Fibroblast of skin of right biceps (primary cell): ENCODE measurements at places on chromosomes 2 and 18.
A peak's percentile ranks its signal among the peaks of the same experiment; 100 is the strongest.

GRCh38 chr2:127012868-127013267, 94.1 kb downstream of the BIN1 start:
- DNase-seq = no peak

DNA sequence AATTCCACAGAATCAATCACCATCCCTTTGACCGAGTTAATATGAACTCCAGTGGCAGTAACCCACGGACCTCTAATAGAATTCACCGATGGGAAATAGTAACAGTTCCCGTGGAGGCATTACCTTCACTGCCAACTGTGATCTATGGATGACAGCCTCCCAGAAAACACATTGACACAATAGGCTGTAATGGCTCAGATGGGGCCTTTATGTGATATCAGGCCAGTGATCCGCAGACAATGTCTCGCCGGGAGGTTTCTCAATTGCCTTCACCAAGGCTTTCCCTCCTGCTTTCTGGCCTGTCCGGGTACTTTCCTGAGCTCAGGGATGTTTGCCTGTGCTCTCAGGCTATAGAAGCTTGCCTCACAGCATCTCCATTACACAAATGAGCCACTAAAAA, 34.4 kb upstream of the KLF7 start:
- DNase-seq = no peak

GRCh38 chr2:239385096-239386000, 15.5 kb downstream of the HDAC4 start:
- DNase-seq = no peak

GRCh38 chr2:46193855-46194254, 103.4 kb upstream of the EPAS1 start:
- no peak for DNase-seq

DNA sequence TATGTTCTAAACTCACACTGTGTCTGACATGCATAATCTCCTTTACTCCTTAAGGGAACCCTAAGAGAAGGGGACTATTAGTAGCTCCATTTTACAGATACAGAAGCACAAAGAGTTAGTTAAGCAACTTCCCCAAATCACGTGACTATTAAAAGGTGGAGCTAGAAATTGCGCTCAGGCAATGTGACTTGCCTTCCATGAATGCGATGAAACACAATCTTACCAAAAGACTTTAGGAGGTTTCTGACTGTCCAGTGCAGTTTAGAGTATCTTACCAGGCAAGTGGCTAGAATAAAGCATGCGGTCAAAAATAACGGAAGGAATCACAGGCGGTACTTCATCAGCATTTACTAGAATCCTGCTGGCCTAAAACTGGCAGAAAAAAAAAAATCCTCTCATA, 70.4 kb downstream of the ZNF521 start:
- no peak for DNase-seq

- DNase-seq = peak; percentile 98
These were observed 96.8 kb downstream of the PRKCE start for GRCh38 chr2:45748239-45748638.

GRCh38 chr2:98869272-98869641, 66.8 kb downstream of the CRACDL start:
- no peak for DNase-seq

DNA sequence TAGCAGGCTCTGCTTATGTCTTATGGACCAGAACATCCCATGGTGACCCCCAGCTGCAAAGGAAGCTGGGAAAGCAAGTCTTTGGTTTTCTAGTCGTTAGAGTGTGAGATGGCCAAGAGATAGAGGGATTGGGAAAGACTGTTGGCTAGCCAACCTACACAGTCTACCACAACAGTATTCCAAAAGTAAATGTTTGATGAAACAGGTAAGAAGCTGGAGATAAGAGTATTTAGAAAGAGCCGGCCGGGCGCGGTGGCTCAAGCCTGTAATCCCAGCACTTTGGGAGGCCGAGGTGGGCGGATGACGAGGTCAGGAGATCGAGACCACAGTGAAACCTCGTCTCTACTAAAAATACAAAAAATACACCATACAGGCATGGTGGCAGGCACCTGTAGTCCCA, 124.4 kb downstream of the GALNT1 start:
- DNase-seq = no peak

DNA sequence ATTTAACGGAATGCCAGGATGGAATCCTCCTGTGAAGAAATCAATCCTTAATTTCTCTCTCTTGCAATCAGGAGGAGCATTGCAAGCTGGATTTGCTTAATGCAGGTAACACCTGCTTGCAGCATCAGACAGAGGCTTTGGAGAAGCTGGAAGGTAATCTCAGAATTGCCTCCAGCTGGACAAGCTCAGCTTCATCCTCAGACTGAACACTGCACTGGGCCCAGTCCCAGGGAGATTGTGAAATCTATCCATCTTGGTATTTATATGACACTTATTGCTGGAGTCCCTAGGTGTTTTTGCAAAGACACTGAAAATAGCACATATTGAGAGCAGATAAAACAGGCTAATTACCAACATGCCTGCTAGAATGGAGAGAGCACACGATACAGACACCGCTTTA, 179.4 kb upstream of the SESTD1 start:
- DNase-seq = peak; percentile 30

DNA sequence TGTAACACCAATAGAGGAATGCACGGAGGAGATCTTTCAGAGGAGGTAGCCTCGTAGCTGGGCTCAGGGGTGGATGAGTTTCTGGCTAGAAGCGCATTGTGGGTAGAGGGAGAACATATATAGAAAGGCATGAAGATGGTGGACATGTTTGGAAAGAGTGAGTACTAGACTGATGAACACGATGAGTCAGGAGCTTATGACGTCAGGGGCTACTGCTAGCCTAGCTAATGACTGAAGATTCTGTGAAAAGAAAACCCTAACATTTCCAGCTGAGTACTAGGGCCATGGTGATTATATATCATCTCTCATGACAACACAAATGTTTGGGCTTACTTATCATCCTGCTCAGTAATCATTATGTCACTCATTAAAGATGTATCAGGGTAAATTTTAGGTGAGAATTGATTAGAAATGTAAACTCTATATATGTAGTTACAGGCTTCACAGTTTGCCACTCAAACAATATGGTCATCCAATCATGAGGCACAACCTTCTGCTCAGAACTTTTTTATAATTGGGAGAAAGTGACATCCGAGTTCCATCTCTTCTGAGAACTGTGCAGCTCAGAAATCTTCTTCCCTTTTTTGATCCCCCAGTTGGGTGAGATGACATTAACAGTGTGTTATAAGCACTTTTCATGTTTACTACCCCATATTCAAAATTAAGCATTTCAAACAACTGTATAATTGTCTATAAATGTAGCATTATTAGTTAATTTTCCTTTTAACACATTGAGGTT, 22.2 kb upstream of the IL1RN start:
- DNase-seq = peak; percentile 79

DNA sequence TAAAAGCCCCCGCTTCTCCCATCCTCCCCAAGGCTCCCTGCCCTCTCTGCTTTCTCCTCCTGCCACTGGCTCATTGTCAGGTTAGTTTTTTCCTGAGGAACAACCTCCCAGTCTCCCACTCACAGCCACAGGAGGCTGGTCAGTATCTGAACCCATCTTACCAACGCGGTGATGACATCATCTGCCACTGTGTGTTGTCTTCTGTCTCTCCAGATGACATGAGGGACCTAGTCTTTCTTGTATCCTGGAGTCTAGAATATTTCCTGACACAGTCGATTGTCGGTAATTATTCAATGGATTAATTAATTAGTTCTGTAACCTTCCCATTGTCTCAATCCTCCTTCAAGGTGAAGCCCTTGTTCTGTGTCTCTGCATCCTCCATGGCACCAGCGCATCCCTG, 290.2 kb downstream of the GALR1 start:
- DNase-seq = no peak

DNA sequence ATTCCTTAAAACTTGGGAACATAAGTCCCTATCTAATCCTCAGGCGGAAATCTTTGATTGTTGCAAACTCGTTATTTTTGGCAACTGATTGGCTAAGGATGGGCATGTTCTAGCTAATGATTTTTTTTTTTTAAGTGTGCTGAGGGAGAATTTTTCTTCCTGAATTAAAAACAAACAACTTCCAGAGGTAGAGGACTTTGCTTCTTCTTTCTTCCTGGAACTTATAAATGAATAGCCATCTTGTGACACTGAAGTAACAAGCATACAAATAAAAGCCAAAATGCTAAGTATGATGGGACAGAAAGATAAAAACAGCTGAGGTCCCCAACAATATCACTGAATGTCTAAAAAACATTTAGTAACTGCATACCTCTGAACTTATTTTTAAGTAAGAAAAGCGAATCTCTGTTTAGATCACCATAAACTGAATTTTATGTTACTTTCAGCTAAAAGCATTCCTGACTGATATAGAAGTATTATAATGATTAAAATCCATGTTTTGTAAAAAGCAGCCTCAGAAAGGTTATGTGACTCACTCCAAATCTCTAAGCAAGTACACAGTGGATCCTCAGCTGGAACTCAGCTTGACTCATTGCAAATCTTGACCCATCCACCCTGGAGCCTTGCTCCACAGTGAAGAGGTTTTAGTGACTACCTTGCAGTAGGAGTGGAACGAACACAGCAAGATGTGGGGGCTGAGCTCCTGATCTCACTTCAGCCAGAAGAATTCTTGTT, 344.4 kb downstream of the CLIP4 start:
- peak; percentile 81 for DNase-seq

DNA sequence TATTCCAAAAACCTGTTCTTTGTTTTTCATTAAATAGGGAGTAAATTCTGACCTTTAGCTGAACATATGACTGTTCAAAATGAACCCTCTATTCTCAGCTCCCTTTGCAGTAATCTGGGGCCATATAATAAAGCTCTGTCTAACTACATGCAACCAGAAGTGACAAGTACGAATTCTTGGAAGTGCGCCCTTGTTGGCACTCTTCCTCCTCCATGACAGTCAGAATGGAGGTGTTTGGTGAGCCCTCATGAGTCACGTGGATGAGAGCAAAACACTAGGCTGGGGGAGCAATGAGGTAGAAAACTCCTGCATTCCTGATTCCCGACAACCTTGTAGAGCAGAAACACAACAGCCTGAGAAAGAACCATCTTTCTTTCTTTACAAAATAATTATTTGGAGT, 552.9 kb downstream of the FBXO15 start:
- DNase-seq = peak; percentile 28

DNA sequence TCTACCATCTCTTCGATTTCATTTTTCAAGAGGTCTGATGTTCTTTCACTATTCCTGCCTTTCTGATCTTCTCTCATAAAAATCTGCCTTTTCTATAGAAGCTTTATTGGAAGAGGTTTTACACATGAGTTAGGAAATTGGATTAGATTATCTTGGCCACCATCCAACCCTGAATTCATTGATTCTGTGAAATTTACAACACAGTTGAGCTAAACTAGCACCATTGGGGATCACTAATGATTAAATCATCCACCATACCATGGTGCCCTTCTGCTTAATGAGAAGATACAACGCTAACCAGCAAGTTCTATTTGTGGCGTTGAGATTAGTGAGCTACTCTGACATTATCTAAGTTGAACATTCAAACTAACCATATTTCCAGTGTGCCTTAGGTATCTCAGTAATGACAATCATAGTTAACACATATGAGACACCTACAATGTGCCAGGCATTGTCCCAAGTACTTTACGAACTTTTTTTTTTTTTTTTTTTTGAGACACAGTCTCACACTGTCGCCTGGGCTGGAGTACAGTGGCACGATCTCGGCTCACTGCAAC, 17.3 kb upstream of the LBH start:
- DNase-seq = no peak

DNA sequence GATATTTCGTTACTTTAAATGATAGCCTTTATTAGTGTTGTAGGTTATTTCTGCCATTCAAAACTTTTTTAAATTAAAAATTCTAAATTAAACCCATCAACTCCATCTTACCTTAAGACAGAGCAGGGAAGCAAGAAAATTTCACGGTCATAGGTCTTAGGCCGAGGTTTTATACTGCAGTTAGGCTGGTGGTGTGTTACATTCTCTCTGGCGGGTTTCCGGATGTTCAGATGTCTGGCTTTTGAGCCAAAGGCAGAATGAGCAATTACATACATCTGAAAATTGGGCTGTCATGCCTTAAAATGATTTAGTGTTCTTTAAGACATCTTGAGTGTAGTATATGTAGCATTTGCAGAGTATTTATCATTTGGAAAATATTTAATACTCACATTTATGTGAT, 27.9 kb downstream of the GLS start:
- DNase-seq = peak; percentile 40

GRCh38 chr18:74399091-74399887, 57.8 kb downstream of the DIPK1C start:
- no peak for DNase-seq

GRCh38 chr2:240974771-240975572, 23.4 kb upstream of the SNED1 start:
- DNase-seq = no peak

DNA sequence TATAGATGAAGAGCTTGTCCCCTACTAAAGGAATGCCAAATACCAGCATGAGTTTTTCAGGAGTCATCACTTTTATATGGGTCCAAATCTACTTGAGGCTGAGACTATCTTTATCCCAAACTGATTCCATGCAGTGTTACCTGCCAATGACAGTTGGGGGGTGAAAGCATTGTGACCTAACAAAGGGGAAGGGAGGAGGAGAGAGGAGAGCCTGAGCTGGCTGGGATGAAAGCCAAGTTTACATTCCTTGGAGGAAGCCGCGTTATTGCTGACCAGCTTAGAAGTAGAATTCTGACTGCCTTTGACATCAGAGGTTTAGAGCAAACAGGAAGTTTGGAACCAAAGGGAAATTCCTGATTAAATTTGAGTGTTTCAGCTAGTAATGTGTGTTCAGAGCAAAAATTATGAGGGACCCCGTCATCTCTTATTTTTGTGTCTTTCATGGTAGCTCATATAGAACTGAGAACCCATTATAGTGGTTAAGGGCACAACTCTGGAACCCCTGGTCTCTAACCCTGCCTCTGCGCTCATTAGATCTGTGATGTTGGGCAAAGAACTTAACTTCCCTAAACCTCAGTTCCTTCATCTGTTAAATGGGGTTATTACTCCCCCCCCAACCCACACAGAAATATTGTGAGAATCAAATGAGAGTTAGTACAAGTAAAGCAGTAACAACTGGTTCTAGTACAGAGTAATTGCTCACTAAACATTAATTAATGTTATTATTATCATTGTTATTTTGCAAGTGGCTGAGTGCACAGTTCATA, 199.3 kb upstream of the EPAS1 start:
- DNase-seq = peak; percentile 99

- peak; percentile 8 for DNase-seq
These were observed 355.6 kb upstream of the GYPC start for GRCh38 chr2:126300348-126300747.

DNA sequence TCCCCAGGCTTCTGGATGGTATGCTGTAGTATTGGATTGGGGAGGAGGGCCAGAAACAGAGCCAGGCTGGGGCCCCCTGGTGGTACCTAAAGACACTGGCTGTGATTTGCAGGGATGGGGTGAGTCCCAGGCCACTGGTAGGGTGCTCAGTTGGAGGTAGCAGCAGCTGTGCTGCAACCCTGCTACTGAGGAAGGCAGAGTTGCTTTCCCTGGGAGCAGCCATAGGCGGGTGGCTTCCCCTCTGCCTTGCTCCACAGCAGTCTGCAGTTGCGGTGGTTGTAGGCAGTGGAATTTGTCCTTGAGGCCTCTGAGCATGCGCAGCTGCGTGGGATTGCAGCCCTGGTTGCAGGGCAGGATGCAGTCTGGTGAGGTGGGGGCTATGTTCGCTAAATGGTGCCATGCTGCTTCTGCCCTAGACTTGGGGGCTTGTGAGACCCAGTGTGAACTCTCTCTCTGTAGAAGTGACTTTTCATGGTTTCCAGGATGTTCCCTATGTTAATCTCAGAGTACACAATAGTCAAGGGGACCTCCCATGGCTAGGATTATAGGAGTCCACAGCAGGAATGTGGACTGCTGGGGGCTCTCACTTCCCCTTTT, 443.5 kb downstream of the XIRP2 start:
- no peak for DNase-seq
